ENCODE measurements at places on chromosomes 6 and 20.

- peak; percentile 37 for DNase-seq
Measured at GRCh38 chr6:13710552-13711323, 897 bp downstream of the RANBP9 start.

- DNase-seq, result no peak
Measured at GRCh38 chr20:58286729-58287128, 22.8 kb upstream of the RAB22A start.

GRCh38 chr20:43895235-43895634, 19.4 kb upstream of the TOX2 start:
- no peak for DNase-seq

DNA sequence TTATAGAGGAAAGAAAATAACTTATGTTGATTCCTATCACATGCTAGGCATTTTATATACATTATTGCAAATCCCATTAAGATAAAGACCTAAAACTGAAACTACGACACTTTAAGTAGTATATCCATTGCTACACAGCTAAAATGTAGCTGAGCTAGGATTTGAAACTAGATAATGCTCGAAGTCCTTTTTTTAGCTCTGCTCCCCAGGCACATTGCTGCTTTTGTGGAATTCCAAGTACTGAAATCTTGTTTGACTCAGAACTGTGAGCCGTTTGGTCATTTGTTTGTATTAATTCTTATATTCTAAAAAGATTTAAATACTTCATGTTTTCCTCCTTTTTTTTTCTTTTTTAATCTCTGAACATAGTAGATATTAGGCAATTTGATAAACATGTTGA, 644.8 kb downstream of the HACE1 start:
- no peak for DNase-seq

DNA sequence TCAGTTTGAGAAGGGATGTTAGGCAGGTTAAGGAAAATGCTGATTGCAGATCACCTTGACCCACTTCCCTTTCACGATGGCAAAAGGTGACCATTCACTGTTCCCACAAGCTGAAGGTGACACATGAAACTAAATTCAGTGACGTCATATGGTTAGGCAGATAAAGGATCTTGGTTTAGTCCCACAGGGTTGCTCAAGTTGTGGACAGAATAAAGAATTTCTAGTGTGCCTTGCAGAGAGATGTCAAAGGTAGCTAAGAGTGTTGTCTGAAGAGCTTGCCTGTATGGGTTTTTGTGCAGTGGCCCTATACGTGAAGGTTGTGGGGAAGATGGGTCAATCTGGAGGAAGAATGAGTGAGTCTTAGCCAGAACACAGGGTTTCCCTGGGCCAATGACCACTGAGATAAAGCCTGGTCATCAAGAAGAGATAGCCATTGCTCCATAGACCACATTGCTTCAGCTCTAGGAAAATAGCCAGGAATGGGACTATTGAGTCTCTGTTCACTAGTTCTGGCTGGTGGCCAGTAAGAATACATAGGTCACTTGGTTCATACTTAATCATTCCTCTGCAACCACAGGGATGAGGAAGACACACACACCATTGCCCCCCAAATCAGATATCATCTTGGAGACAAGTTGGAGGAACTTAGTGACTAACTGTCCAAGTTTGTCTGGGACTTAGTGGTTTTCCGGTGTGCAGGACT, 148.5 kb upstream of the ATXN1 start:
- DNase-seq, result no peak

DNA sequence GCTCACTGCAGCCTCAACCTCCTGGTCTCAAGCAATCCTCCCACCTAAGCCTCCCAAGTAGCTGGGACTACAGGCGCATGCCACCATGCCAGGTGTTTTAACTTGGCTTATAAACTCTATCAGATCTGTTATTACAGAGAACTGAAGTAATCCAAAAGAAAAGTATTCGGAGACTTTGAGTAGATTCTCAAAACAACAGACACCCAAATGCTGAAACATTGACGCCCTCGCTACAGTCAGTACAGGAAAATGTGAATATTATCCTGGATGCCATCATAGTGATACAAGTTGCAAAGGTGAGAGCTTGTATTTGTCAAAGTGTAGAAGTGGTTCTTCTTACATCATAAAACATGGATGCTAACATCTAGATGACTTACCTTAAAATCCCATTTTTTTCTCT, 108.7 kb upstream of the EDN1 start:
- no peak for DNase-seq

DNA sequence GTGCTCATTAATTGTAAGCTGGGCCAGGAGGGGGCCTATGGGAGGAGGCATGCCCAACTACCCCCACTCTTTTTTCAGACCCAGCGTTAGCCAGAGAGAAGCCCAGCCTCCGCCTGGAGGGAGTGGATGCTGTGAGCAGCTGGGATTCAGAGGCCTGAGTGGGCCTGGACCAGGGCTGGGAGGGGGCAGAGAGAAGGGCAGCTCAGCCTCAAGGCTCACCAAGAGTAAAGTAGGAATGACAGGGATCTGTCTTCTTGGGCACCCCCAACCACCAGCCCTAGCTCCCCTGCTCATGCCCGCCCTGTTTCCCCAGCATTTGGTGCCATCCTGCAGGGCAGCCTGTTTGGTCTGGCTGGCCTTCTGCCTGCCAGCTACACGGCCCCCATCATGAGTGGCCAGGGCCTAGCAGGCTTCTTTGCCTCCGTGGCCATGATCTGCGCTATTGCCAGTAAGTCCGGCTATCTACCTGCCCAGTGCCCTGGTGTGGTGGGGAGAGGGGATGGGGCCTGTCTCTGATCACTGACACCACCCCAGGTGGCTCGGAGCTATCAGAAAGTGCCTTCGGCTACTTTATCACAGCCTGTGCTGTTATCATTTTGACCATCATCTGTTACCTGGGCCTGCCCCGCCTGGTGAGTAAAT, 6.8 kb downstream of the SLC29A1 start:
- no peak for DNase-seq

GRCh38 chr20:60055740-60056139, 97.5 kb downstream of the CDH26 start:
- no peak for DNase-seq

DNA sequence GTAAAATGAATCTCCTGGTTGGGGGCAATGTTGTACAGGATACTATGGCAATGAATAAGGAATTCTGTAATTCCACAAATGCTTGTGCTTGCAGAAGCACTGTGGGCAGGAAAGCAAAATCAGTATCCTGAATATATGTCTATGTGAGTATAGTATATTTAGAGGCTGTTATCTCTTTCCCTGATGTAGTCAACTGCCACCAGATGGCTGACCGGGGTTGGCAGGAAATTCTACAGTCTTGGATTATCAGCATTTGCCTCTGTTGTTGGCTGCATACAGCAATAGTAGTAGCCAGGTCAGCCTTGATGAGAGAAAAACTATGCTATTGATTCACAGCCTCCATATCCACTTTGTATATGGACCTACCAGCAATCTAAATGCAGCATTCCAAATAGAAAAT, 425.1 kb upstream of the JAG1 start:
- no peak for DNase-seq

GRCh38 chr20:50093240-50093639, 19.7 kb downstream of the UBE2V1 start:
- DNase-seq, result no peak

GRCh38 chr6:102438171-102438570, 1044.7 kb downstream of the GRIK2 start:
- DNase-seq, result no peak

DNA sequence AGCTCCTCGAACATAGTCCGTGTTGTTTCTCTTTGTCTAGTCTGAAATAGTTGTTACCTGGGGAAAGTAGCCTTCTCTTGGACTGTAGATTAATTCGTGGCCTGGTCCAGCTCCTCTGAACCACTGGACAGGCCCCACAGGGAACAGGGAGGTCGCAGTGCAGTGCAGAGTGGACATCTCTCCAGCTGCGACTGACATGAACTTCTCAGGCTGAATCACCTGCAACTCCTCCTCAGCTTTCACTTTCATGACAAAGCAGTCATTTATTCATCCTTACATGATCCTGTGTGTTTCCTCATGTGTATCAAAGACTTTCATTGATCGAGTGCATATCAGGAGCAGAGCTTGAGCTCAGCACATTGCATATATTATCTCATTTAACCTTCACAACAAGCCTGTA, 19.1 kb upstream of the SIRPG start:
- DNase-seq, result no peak

DNA sequence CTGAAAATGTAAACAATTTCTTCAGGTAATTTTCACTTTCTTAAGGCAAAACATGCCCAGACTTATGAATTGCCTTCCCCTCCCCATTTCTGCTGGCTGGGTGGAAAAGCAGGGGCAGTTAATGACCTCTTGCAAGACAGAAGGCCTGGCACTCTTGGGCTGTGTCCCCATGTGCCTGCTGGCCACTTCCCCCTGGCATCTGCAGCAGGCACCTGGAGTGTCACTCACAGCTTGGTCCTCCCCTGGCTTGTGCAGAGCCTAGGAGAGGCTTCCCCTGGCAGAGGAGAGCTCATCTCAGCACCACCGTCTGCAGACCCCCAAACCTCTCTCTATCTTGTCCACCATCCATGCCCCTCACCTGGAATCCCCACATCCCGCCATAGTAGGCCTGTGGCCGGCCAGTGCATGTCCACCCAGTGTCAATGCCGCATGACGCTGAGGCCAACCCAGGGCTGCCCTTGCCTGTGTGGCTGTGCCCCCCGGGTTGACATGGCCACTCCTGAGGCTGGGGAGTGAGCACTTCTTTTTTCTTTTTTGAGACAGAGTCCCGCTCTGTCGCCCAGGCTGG, 83.5 kb upstream of the SLC22A23 start:
- no peak for DNase-seq

GRCh38 chr6:170254315-170255213, 36.3 kb downstream of the DLL1 start:
- DNase-seq, result no peak

DNA sequence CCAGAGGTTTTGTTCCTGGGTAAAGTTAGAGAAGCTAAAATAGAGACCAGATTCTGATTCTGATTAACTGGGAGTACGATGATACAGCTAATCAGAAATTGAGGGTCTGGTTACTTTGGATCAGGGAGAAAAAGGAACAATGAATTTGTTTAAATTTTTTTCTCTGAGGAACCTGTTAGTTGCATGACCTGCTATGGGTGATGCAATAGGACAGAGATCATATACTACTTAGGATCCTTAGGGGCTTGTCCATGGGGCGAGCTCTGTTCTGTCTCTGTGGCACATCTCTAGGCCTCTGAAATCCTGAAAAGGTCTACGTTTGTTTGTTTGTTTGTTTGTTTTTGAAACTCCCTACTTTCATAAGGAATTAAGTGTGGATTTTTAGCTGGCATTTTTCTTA, 166.1 kb upstream of the LAMP5 start:
- no peak for DNase-seq

DNA sequence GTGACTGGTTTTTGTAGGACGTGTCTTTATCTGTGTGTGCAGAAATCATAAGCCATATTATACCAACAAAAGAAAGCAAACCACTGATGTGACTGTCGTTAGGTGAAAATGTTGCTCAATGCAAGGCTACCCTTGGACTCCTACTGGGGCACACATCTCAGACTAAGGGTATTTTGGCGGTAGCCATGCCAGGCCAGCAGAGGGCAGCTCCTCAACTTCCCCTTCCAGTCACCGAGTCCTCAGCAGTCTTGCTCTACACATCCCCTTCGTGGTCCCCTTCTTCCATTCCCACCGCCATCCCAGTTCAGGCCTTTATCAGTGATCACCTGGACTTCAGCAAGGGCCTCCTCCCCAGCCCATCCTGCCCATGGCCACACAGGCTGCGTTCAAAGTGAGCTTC, 113.7 kb upstream of the GGTLC1 start:
- DNase-seq, result no peak

GRCh38 chr6:31397901-31398525, 5.4 kb upstream of the MICA start:
- no peak for DNase-seq

GRCh38 chr6:15874326-15874725, 211.5 kb upstream of the DTNBP1 start:
- DNase-seq, result no peak

- DNase-seq, result no peak
Measured at GRCh38 chr6:152071843-152072242, 264.4 kb downstream of the ESR1 start.

Measured in stimulated activated CD4-positive, alpha-beta T cell treated with anti-CD3 and anti-CD28 coated beads, TNF-alpha, amount 100 ng/mL, for 24 hours (primary cell).